SK-N-SH (cell line): ENCODE measurements at places on chromosomes 2 and 18.

GRCh38 chr18:10928772-10929373, 220.5 kb downstream of the PIEZO2 start:
- DNase-seq = no peak

DNA sequence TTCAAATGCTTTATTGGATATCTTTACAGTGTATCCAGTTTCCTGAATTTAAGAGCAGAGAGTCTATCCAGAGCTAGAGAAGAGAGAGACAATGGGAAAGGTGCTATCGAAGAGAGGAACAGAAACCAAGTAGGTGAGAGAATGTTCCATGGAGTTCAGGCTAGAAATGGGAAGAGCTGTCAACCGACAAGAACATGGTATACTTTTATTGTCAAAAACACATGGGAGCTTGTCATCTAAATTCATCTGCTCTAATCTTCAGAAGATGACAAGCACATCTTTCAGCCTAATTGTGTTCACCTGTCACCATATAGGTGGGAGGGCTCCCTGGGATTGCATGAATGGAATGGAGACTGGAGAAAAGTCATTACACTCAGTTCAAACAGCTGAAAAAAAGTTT, 690.4 kb upstream of the LRATD1 start:
- no peak for DNase-seq

DNA sequence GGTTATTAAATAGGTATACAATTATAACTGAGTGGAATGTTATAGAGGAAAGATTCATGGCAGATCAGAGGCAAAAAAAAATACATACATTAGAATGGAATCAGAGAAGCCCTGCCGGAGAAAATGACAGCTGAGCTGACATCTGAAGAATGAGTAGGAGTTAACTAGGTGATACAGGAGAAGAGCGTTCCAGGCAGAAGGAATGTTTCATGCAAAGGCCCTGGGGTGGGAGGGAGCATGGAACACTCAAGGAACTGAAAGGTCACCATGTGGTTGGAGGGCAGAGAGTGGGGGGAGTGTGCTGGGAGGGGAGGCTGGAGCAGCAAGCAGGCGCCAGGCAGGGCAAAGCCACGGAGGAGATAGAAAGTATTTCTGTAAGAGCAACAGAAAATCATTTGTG, 31.6 kb upstream of the CDK5R2 start:
- no peak for DNase-seq

GRCh38 chr18:43506935-43507334, 229.6 kb upstream of the SYT4 start:
- DNase-seq = no peak

DNA sequence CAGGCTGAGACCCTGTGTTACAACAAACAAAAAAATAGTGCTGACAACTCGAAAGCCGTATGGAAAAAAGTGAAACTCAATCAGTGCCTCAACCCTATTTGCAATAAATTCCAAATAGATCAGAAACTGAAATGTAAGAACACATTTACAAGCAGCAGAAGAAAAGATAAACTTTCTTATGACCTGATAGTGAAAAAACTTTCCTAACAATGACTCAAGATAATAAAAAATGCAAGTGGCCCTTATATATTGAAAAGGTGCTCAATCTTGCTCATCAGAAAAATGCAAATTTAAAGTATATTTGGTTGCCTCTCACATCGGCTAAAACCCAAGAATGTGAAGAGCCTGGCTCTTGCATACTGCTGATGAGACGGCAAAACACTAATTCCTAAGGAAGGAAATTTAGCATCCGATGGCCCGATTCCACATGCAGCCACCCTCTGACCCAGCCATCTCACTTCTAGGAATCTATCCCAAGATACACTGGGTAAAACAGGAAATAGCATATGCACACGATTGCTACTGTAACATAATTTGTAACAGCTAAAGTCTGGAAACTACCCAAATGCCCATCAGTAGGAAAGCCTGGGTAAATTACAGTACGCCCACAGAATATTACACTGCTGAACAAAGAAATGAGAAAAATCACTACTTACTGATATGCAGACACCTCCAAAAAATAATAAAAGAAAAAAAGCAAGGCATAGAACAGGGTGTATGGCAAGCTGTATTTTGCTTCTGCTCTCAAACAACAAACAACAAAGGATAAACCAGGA, 56.8 kb downstream of the HDLBP start:
- no peak for DNase-seq

- DNase-seq = no peak
Observed at GRCh38 chr2:149281441-149281840, 48.9 kb upstream of the LYPD6 start.

DNA sequence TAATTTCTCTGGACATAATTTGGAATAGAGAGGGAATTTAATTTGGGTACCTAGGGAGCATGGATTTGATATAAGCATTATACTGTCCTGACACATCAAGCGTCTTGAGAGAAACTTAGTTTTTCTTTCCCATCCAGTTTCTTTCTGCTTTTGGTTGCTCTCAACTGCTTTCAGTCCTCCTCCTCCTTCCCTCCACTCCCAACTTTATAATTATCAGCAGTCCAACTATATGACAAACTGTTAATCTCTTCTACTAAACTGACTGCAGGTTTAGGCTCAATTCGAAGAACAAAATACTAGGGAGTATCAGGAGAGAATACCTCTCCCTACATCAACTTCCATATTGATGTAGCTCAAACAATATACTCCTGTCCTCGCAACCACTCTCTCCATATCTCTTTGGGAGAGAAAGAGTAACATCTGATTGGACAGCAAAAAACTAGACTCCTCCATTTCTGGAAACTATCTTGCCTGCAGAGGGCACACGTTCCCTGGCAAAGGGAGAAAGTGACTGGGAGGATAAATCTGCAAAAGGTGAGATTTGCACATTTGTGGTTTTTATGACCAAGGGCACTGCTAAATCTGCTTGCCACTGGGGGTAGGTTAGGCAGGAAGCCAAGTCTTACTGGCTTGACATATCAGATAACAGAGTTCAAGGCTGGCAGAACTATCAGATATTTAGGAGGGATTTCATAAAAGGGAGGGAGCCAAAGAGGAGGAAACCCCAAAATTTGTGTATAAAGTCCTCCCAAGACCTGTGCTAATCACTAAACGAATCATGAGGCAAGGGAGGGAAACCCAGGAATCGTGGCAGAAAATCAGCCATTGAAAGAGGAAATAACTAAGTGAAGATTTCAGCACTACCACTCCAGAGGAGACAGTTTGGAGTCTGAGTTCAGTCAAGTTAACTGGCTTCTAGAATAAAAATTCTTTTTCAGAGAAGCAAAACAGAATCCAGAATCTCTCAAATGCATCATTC, 40.0 kb downstream of the ICA1L start:
- DNase-seq = peak; percentile 64

GRCh38 chr2:235829726-235830125, 335.9 kb downstream of the AGAP1 start:
- DNase-seq = no peak
